ENCODE measurements at places on chromosomes 5 and 9.

DNA sequence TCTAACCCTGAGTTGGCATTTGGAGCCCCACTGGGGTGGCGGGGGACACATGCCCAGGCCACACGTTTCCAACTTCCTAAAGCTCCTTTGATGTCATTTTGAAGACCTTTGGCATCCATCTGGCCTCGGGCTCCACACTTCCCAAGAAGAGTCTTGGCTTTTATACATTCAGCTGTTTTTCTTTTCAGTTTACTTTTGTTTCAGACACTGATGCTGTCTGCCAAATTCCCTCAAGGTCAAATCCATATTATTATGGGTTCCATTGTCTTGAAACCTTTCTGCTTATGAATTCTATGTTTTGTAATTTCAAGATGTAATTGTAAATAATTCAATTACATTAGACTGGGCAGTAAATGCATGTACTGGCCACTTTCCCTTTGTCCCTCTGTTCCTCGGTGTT is 23.7 kb upstream of the NFIB start:
- DNase-seq = no peak

DNA sequence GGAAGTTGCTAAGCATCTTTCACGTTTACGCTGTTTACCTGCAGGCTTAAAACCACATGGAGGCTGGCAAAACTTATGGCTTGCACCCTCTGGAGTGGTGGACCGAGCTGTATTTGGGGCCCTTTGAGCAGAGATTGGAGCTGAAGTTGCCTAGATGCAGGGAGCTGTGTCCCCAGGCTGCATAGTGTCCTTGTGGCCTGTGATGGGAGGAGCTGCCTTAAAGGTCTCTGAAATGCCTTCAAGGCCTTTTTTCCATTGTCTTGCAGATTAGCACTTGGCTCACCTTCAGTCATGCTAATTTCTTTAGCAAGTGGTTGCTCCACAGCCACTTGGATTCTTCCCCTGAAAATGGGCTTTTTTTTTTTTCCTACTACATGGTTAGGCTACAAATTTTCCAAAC is 81.5 kb upstream of the CHD1 start:
- no peak for DNase-seq

GRCh38 chr5:148937239-148937638 is 110.8 kb downstream of the ADRB2 start:
- no peak for DNase-seq

- DNase-seq = no peak
Measured at GRCh38 chr9:81558091-81558830, 131.1 kb downstream of the TLE1 start.

- DNase-seq = no peak
Measured at GRCh38 chr5:126171916-126172315, 251.3 kb upstream of the GRAMD2B start.

DNA sequence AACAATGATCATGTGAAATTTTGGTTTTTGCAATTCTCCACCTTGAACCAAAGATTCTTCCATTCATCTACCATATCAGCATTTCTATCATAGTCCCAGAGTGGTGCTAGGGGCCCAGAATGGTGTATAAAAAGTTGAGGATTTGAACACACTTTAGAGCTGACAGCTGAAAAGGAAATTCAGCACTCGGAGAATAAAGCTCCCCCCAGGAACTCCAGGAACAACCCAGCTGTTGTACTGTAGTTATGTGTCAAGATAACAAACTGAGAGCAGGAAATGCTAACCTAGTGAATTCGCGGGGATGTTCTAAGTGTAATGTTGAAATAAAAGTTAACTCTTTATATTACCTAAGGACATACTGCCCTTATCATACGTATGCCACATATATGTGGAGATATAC is 216.7 kb downstream of the NFIB start:
- no peak for DNase-seq

- peak; percentile 27 for DNase-seq
Measured at GRCh38 chr5:170681013-170681433, 102.5 kb upstream of the GABRP start.

- DNase-seq = no peak
Measured at GRCh38 chr5:93385655-93386054, 195.4 kb downstream of the NR2F1-AS1 start.

All from stimulated activated CD4-positive, alpha-beta T cell treated with anti-CD3 and anti-CD28 coated beads, TNF-alpha, amount 100 ng/mL, for 48 hours (primary cell).